Right renal cortex interstitium (tissue), 3 donors: ENCODE measurements at places on chromosomes 3 and 15. TPM values are rescaled to one million over a fixed set of nuclear protein-coding genes. Genes with fewer than 3 reads are reported as not detected.

DNA sequence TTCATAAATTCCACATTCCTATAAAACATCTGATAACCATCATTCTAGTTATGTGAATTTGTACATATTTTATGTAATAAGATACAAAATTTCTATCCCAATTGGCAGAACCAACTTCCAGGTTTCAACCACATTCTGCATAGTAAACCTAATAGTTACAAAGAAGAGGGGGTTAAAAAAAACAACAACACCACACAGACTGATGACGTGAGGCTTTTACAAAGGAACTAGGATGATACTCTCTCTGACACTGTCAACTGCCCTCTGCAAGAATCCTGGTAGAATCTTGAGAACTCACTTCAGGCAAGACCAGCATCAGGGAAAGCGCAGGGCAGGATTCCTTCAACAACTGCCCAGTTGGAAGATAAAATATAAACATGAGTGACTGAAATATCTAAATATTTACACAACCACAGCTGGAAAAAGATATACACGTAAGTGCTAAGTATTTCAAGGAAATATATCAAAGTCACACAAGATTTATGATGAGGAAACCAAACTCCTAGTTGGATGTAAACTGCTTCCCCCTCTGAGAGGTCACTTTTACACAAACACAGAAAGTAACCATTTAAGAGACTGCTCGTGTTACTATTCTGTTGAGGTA is 816.4 kb downstream of the ROBO1 start:
- no peak for DNase-seq

DNA sequence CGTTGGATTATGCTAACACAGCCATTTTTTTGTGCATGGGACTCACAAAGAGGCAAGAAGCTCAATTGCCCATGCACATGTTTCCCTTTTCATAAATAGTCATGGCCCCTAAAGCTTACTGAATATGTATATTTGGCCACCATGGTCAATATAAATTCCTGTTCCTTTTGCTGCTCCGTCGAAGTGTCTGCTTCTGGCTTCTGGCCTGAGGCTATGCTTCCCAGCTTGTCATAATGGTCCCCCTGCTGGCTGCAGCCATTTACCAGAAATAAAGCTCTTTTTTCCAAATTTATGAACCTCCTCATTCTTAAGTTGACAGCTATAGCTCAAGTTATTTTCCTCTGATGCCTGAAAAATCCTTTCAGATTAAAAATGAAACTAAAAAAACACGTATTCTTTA is 602.1 kb downstream of the VGLL3 start:
- DNase-seq = no peak

DNA sequence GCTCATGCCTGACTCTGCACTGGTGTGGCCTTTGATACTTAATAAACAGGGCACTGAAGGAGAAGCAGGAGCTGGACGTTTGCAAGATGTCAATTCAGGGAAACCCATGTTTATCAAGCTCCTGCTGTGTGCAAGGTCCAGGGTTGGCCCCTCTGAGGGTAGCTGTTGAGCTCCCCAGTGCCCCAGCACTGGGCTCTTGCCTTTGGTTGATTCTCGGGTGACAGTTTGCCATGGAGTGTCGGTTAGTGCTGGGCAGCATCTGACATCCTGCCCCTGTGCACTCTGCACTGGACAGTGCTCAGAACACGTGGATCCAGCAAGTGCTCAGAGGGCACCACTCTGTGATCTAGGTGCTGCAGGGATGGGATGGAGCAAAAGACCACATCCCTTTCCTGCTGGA is 7.3 kb downstream of the HDAC11 start:
- no peak for DNase-seq

- DNase-seq = no peak
Observed at GRCh38 chr15:90591524-90591923, 61.8 kb downstream of the CRTC3 start.

GRCh38 chr3:189286188-189286587 is 114.4 kb downstream of the TPRG1 start:
- DNase-seq = no peak

DNA sequence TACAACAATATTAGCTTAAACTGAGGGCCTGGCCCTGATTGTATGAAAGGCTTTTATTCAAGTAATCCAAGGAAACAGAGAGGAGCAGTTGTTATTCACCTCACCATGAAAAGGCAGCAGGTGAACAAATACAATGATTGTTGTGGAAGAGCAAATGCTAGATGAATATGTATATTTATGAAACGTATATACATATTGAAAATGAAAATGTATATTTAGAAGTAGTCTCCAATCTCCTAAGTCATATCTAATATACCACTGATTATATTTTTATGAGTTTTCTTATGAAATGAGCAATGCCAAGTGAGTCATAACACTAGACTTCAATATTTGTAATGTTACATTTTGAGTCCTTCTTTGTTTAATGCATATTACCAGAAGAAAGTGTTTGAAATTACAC is 116.2 kb upstream of the KCNMB2 start:
- no peak for DNase-seq

GRCh38 chr15:31217067-31217466 is 109.6 kb upstream of the KLF13 start:
- DNase-seq = no peak

DNA sequence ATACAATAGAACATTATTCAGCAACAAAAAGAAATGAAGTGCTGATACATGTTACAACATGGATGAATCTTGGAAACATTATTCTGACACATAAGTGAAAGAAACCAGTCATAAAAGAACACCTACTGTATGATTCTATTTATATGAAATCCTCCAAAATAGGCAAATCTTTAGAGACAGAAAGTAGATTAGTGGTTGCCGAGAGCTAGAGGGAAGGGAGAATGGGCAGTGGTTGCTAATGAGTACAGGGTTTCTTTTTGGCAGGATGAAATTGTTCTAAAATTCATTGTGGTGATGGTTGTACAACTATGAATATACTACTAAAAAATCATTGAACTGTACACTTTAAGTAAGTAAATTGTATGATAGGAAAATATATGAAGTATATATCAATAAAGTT is 6.3 kb upstream of the LRRC58 start:
- no peak for DNase-seq

DNA sequence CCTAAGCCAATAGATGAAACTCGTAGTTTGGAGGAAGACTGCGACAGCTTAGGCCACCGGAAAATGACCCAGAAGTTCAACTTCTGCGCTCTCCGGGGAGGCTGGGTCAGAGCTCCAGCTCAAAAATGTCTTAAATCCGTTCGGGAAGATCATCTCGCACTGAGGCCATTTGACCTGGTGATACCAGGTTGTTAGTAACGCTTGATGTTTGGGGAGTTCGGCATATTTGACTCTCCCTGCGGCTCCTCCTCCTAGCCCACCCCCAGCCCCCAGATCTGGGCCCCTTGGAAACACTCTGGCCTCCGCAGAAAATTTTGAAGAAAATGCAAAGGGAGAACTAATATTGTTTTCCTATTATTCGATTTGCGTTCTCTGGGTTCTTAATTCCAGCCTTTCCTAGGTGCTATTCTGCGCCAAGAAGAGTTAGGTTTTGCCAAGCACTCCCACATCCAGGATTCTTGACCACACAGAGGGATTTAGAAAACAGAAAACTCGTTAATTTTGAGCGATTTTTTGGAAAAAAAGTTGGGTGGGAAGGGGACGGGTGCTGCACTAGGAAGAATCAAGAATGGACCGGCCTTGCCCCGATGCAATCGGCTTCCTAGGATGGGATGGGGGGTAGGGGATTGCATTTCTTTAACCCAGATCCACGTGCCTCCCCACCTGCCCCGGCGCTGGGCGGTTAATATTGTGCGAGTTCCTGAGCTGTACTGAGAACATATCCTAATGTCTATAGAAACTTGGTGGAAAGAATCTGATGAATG is 50.0 kb downstream of the ZIC4 start:
- DNase-seq = no peak

- DNase-seq = no peak
Observed at GRCh38 chr3:150458001-150458400, 49.9 kb downstream of the TSC22D2 start.

Gene SLC9C1
- polyA plus RNA-seq = 0.80 TPM

Gene MAPKBP1
- polyA plus RNA-seq = 14.1 TPM

- no peak for DNase-seq
Observed at GRCh38 chr3:172034786-172035685, 4.3 kb upstream of the FNDC3B start.

Gene GOLGA6A
- 0.04 TPM for polyA plus RNA-seq

Gene EPHB3
- polyA plus RNA-seq = 29.2 TPM

Gene CADPS
- 1.2 TPM for polyA plus RNA-seq

Gene IDH3A
- polyA plus RNA-seq = 55.3 TPM

DNA sequence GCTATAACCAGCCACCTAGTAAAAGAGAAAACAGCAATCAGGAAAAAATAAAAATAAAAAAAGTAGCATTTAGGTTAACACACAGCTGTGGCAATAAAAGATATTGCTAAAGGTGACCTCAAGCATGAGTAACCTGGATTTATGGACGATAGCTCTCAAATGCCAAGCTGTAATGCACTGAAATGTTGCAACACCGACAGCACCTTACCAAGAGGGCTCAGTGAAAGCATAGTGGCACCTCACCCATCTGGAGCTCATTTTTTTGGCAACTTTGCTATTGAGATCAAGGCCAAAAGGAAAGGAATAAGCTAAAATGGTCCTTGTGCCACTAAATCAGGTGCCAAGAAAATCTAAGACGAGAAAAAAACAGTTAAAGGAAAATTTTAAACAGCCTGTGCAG is 2.5 kb downstream of the HACD2 start:
- no peak for DNase-seq

DNA sequence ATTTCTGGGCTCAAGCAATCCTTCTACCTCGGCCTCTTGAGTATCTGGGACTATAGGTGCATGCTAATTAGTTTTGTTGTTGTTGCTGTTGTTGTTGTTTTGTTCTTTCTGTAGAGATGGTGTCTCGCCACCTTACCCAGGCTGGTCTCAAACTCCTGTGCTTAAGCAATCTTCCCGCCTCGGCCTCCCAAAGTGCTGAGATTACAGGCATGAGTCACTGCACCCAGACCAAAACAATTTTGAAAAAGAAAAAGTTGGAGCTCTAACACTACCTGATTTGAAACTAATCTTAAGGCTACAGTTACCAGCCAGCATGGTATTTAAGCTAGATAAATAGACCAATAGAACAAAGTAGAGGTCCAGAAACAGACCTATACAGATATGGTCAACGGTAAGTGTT is 29.8 kb downstream of the KPNA1 start:
- DNase-seq = no peak

DNA sequence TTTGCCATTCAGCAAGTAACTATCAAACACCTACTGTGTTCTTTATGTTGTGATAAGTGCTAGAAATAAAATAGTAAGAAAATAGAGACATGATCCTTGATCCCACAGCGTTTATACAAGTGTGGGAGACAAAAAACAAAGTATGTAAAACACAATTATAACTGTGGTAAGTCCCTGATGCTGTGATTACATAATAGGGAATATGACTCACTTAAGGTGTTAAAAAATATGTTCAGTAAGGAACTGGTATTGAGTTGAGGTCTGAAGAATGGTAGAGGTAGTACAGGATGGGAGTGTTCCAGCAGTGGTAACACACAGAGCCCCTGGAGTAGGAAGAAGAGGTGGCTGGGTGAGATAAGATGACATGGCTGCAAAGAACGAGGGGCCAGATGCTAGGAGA is 132.1 kb upstream of the TMC3 start:
- no peak for DNase-seq

- no peak for DNase-seq
Observed at GRCh38 chr15:37361621-37362020, 261.3 kb upstream of the MEIS2 start.
